ENCODE measurements at places on chromosomes 5 and 9. TPM values are rescaled to one million over a fixed set of nuclear protein-coding genes. Genes with fewer than 3 reads are reported as not detected.

DNA sequence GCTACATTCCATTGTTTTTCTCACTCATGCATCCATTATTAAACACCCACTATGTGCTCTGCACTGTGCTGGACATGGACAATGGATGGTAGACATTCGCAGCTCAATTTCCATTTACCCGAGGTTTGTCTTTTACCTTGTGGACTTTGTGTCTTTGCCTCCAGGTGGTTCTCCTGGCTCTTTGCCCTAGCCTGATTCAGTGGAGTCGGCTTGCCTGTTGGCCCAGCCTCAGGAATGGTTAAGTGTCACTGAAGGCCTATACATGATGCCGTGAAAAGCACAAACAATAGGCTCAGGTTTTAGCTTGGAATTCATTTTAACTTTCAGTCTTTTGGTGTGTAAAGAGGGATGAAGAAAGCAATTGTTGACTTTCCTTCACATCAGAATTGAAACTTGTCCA lies 16.5 kb upstream of the DMRT3 start:
- no peaks in the 10 kb centered on the region for H3K4me1 ChIP-seq
- H3K27ac ChIP-seq, result no peak overlapping the region
- no peak for DNase-seq
- H3K27me3 ChIP-seq, result peaks cover 42% of the 10 kb centered on the region

- H3K27ac ChIP-seq, result peak overlapping the region; percentile 30
- peaks cover 6% of the 10 kb centered on the region for H3K36me3 ChIP-seq
- no peak overlapping the region for H3K4me3 ChIP-seq
- peaks cover 11% of the 10 kb centered on the region for H3K4me1 ChIP-seq
- H3K27me3 ChIP-seq, result no peaks in the 10 kb centered on the region
- no peak for DNase-seq
Observed at GRCh38 chr9:92720807-92721535, 43.7 kb downstream of the BICD2 start.

DNA sequence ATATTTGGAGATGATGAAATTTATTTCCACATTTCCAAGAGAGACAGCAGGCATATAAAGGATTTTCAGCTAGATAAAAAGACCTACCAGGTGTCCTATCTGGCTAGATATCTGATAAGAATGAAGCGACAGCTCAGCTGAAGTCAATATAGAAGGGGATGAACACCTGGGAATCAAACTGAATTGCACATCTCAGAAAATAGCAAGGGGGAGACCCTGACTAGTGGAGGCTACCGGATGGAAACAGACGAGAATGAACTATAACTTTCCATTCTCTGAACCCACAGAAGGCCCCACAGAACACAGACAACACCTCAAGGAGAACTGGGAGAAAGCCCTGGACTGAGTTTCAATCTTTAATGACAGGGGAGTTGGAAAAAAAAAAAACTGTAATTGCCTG lies 51.1 kb downstream of the CPLANE1 start:
- peaks cover 18% of the 10 kb centered on the region for H3K4me1 ChIP-seq
- peak overlapping the region; percentile 88 for H3K27ac ChIP-seq
- no peak for DNase-seq
- no peaks in the 10 kb centered on the region for H3K27me3 ChIP-seq
- peak overlapping the region; percentile 55 for H3K4me3 ChIP-seq
- H3K36me3 ChIP-seq, result peaks cover 27% of the 10 kb centered on the region

Gene SLC12A7
- total RNA-seq, result 31.5 TPM

DNA sequence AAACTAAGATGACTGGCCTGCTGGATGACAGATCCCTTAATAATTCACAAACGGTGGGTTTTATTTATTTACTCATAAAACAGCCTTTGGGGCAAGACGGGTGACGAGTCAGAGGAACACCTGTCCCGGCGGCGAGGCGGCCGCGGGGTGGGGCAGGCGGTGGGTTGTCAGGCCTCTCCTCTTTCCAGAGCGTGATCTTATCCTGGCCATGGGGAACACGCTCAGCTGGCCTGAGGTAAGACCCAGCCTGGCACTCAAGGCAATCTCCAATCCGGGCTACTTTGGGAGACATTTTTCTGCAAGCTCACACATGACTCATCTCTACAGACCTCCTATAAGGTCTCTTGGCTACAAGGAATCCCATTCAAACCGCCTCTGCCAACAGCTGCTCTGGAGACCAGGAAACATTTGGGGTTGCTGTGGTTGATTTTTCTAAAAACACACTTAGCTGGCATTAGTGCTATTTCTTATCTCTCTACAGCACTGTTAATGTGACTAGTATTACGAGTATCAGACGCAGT lies 6.3 kb downstream of the RAPGEF1 start:
- peaks cover 80% of the 10 kb centered on the region for H3K4me1 ChIP-seq
- peak overlapping the region; percentile 98 for H3K27ac ChIP-seq
- no peaks in the 10 kb centered on the region for H3K27me3 ChIP-seq
- H3K36me3 ChIP-seq, result peaks cover 6% of the 10 kb centered on the region

Gene C9orf50
- not detected for total RNA-seq

DNA sequence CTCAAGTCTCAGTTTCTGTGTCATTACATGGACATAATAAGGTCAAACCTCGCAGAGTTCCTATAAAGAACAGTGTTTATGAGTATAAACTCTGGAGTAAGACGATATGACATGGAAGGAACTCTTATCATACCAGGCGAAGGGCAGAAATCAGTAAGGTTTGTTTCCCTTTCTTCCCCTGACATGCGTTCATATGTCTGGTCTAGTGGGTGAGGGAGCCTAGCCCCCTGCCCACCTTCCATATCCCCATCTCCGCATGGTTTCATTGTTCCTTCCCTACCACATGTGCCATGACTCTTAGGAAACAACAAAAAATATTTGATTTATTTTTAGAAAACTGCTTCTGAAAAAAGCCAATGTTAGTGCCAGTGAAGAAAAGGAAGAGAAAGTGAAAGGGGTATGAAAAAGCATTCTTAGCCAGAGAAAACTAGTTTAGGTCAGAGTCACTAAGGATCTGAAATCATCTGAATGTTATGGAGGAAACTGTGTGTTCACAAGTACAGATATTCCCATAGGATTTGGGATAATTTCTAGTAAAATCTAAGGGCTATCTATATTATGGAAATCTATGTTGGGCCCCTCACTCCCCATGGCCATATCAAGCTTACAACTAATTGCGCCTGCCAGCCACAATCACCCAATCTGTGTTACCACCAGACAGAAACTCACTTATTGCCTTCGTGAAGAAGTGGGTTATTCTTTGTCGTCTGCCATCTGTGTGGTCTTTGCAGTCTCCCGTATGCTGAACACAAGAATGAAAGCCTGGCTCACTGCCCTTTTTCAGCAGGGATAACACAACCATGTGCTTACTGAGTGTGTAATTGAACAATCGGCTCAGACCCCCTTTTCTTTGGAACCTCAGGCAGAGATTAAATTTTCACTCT lies 19.9 kb upstream of the HMHB1 start:
- H3K27me3 ChIP-seq, result peaks cover 3% of the 10 kb centered on the region
- H3K4me1 ChIP-seq, result peaks cover 2% of the 10 kb centered on the region
- H3K36me3 ChIP-seq, result no peaks in the 10 kb centered on the region
- H3K27ac ChIP-seq, result no peak overlapping the region

GRCh38 chr5:39476843-39477220 lies 52.1 kb upstream of the DAB2 start:
- H3K36me3 ChIP-seq, result no peaks in the 10 kb centered on the region
- H3K27me3 ChIP-seq, result peaks cover 8% of the 10 kb centered on the region
- no peak overlapping the region for H3K27ac ChIP-seq
- no peak for DNase-seq

Gene LIX1
- not detected for total RNA-seq

Gene IGFBPL1
- not detected for total RNA-seq

DNA sequence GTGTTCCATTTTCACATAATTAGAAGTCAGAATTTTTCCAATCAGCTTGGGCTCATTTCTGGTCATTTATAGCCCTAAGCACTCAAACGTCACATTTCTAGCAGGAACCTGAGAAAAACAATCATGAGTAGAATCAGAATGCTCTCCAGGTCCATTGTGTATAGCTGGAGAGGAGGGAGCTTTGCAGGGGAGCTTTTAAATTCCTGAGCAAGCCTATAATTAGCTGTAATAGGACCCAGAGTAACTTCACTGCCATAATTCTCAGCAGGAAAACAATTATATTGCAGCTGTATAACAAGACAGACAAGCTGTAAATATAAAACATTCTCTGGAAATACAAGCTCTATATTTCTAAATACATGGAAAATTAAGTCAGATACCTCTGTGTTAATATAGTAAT lies 637.6 kb upstream of the SGCD start:
- H3K27me3 ChIP-seq, result peaks cover 3% of the 10 kb centered on the region
- no peak overlapping the region for H3K27ac ChIP-seq
- H3K4me3 ChIP-seq, result no peak overlapping the region
- H3K36me3 ChIP-seq, result no peaks in the 10 kb centered on the region

GRCh38 chr9:32010322-32010721 lies 374.1 kb upstream of the ACO1 start:
- no peaks in the 10 kb centered on the region for H3K4me1 ChIP-seq
- no peak overlapping the region for H3K27ac ChIP-seq
- no peaks in the 10 kb centered on the region for H3K27me3 ChIP-seq
- no peak overlapping the region for H3K4me3 ChIP-seq
